Bronchial epithelial cell (primary cell): ENCODE measurements at places on chromosomes 4 and X.
A peak's percentile ranks its signal among the peaks of the same experiment; 100 is the strongest.

- DNase-seq = no peak
Measured at GRCh38 chr4:188374871-188375270, 235.6 kb downstream of the TRIML1 start.

GRCh38 chrX:36609616-36610585 is 398.3 kb upstream of the FAM47C start:
- peak; percentile 90 for DNase-seq

DNA sequence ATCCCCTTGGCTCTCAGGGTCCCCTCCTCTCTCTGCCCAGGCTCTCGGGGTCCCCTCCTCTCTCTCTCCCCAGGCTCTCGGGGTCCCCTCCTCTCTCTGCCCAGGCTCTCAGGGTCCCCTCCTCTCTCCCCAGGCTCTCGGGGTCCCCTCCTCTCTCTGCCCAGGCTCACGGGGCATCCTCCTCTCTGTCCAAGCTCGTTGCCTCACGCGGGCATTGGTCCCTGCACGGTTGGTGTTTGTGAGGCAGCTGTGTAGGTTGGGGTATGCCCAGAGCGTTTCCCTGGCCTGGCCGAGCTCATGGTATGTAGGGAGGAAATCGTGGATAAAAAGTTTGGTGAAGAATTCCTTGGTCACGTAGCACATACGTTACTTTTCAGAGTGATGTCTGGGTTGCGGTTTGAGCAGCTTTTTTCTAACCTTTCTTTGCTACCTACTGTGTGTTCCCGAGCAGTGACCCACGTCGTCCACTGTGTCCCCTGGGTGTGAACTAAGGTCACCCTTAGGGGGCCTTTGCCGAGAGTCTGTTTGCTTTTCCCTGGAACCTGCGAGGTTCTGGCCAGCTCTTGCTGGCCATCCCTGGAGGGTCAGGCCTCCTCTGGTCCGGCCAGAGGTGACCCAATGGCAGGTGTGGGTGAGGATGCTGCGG is 36.6 kb downstream of the PCGF3 start:
- no peak for DNase-seq

GRCh38 chr4:4507923-4508322 is 33.9 kb downstream of the STX18 start:
- DNase-seq = peak; percentile 9

- no peak for DNase-seq
Measured at GRCh38 chr4:163808011-163808410, 313.5 kb downstream of the TMA16 start.

DNA sequence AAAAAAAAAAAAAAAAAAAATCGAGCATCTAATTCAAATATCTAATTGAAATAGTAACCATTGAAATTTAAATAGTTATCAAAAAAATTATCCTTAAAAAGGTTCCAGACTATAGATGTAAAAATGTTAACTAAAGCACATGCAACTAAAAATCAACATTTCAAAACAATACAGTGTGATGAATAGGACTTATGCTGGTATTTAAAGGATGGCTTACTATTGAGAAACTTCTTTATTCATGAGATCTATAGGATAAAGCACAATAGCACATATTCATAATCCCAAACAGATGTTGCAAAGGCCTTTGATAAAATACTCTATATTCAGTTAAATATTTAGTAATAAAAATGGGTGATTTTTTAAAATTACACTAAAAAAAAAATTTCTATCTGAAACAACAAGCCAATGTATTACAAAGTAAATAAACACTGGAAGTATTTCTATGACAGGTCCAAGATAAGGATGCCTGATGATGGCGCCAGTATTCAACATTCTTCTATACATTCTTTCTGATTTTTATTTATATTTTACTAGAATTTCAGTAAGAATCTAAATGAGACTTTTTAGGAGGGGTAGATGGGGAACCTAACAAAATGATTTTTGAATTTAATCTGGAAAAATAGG is 26.3 kb downstream of the DCLK2 start:
- no peak for DNase-seq

- no peak for DNase-seq
Measured at GRCh38 chrX:124208660-124209059, 123.8 kb upstream of the TEX13D start.

DNA sequence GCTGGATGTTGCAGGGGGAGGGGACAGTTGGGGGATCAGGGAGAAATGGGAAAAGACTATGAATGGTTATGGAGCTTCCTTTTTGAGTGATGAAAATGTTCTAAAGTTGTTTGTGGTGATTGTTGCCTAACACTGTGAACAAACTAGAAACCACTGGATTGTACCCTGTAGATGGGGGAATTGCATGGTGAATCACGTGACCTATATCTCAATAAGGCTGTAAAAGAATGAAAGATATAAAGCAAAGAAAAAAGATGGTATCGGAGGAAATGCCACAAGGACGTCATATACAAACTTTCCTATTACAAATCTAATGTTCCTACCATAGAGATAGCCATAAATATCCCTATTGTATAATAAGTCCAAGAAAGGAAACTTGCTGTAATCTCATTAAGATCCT is 20.6 kb upstream of the CT55 start:
- no peak for DNase-seq

DNA sequence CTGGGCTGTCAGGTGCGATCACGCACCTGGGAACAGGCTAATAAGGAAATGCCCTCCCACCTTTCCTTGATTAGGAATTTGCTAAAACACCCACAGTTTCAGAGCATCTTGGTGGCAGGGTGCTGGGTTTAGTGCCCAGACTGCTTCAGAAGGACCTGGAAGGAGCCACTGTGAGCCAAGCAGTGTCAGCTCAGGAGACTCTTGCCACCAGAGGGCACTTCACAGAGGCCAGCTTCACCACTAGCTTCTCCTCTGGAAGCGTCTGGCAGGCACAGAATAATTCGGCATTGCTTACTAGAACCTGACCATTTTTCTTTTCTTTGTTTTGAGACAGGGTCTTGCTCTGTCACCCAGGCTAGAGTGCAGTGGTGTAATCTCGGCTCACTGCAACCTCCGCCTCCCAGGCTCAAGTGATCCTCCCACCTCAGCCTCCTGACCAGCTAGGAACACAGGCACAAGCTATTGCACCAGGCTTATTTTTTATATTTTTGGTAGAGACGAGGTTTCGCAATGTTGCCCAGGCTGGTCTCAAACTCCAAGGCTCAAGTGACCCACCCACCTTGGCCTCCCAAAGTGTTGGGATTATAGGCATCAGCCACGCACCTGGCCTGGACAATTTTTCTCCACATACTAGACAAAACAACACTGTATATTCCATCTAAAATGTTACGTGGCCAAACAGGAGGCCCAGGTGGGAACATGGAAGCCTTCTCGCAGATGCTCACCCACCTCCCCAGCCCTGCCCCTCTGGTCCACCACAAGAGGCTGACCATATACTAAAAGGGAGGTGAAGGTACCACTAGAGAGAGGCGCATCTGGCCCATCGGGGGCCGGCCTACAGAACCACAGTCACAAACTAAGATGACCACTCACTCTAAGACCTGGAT is 14.1 kb downstream of the NOP14 start:
- DNase-seq = peak; percentile 40
